NAMALWA (cell line): ENCODE measurements at places on chromosomes 1 and 21.

DNA sequence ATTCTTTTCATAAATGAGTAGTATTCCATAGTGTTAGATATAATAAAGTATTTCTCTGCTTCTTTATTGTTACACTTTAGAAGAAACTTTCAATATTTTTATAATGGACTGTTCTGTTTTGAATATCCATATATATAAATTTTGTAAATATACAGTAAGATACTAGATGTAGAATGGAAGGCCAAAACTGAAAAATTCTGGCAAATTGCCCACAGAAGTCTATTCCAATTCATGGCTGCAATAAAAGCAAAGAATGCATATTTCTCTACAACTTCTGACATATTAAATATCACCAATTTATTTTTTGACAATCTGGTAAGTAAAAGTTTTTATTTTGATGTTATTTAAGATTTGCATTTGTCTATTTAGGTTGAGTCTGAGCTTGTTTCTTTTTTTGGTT is 532.5 kb downstream of the NCAM2 start:
- DNase-seq: no peak

- DNase-seq: no peak
Observed at GRCh38 chr1:214414691-214415090, 133.7 kb downstream of the SMYD2 start.

GRCh38 chr1:23718482-23718881 is 24.8 kb upstream of the ELOA start:
- peak; percentile 48 for DNase-seq

DNA sequence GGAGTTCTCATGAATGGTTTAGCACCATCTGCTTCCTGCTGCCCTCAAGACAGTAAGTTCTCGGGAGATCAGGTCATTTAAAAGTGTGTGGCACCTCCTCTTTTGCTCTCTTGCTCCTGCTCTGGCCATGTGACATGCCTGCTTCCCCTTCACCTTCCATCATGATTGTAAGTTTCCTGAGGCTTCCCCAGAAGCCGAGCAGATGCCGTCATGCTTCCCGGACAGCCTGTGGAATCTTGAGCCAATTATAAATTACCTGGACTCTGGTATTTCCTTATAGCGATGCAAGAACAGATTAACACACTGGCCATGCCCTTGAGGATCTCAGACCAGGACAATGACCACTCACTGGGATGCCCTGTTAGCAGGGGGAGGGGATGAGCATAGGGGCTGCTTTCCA is 212.3 kb downstream of the MATN1 start:
- no peak for DNase-seq

DNA sequence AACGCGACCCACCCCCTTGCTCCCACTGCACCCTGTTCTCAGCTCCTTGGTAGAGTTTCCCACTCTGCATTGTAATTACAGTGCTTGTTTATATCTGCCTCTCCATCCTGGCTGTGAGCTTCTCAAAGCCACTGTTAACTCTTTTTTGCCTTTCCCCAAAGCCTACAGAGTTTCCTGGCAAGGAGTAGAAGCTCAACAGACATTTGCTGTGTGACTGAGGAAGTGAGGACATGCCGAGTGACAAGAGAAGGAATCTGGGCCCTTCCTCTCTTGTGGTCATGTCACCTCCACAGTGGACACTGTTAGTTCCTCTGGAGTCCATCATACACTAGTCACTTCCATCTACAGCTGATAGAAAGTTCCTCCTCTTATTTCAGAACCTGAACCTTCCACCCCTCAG is 6.1 kb upstream of the IGSF8 start:
- DNase-seq: no peak

- DNase-seq: no peak
Observed at GRCh38 chr1:17765444-17766411, 10.6 kb downstream of the ACTL8 start.

- no peak for DNase-seq
Observed at GRCh38 chr1:56566061-56566744, 13.2 kb downstream of the PLPP3 start.

- DNase-seq: no peak
Observed at GRCh38 chr1:1080951-1081310, 6.8 kb upstream of the RNF223 start.

DNA sequence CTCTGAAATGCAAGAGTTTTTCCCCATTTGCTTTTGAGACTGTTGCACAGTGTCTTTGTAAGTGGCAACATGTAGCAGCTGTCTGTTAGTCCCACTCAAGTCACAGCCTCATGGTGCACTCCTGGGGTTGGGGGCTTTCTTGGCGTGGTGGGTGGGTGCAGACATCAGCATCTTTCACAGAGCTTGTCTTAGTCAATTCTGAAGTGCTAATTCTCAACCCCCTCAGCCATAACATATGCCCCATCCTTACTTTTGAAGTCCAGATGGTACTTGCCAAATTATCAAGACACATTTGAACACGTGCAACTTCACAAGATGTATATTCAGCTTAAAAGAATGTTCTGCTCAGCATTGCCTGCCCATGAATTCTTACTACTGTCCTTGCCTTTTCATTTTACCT is 87.1 kb downstream of the VCAM1 start:
- no peak for DNase-seq

GRCh38 chr1:154295408-154296235 is 23.2 kb downstream of the HAX1 start:
- DNase-seq: peak; percentile 40

DNA sequence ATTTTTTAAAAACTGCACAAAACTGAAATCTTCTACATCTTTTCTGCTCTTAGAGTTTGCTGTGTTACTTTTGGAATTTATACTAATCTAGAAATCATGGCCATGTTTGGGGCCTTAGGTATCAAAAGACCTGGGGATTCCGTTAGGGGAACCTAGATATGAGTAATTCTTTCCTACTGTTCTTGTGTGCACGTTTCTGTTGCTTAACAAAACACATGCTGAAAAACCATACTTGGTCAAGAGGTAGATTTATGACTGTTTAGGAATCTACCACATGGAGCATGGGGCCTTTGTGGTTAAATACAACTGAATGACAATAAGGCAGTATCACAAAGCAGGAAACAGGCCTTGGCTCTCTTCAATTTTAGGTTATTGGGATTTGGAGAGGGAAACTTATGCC is 291.9 kb upstream of the USP25 start:
- DNase-seq: no peak

GRCh38 chr1:14996133-14997050 is 157.2 kb upstream of the TMEM51 start:
- no peak for DNase-seq

GRCh38 chr21:15731243-15731613 is 1.4 kb downstream of the USP25 start:
- peak; percentile 56 for DNase-seq

- peak; percentile 66 for DNase-seq
Observed at GRCh38 chr1:47262787-47263413, 30.9 kb upstream of the TAL1 start.

DNA sequence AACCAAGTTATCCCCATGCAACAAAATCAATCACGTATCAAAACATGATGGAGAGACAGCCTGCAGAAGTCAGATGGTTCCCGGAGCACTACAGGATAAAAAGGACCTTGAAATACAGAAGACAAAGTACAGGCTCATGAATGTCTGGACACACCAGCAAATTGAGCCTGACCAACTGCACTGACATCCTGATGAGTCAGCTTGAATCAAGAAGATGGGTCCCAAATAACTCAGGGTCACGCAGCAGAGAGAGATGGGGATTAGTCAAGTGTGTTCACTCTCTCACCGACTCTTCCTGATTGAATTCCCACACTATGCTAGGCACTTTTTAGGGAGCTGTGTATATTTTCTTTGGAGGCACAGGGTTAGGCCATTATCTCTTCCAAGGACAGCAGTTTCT is 71.1 kb upstream of the DIRAS3 start:
- DNase-seq: no peak

DNA sequence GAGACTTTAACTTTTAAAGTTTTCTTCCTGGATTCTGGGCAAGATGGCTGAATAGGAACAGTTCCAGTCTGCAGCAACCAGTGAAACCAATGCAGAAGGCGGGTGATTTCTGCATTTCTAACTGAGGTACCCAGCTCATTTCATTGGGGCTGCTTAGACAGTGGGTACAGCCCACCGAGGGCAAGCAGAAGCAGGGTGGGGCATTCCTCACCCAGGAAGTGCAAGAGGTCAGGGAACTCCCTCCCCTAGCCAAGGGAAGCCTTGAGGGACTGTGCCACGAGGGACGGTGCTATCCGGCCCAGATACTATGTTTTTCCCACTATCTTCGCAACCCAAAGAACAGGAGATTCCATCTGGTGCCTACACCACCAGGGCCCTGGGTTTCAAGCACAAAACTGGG is 121.0 kb downstream of the VAV3 start:
- DNase-seq: no peak

- peak; percentile 30 for DNase-seq
Observed at GRCh38 chr1:229325853-229326487, 16.9 kb downstream of the CCSAP start.

DNA sequence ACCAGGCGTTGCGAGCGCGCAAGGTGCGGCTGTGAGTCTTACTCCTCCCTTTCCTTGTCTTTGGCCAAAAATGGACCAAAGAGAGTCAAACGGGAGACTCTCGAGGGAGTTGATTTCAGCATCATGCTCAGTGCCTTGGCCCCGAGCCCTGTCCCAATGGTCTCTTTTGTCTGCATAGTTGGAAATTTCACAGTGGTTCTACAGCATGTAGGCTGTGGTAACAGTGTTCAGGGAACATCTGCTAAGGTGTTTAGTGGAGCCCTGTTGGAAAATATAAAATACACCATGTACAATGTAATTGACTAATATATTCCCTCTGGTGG is 2.7 kb downstream of the CACNA1E start:
- no peak for DNase-seq

- peak; percentile 76 for DNase-seq
Observed at GRCh38 chr21:26686278-26686677, 113.2 kb upstream of the CYYR1 start.

DNA sequence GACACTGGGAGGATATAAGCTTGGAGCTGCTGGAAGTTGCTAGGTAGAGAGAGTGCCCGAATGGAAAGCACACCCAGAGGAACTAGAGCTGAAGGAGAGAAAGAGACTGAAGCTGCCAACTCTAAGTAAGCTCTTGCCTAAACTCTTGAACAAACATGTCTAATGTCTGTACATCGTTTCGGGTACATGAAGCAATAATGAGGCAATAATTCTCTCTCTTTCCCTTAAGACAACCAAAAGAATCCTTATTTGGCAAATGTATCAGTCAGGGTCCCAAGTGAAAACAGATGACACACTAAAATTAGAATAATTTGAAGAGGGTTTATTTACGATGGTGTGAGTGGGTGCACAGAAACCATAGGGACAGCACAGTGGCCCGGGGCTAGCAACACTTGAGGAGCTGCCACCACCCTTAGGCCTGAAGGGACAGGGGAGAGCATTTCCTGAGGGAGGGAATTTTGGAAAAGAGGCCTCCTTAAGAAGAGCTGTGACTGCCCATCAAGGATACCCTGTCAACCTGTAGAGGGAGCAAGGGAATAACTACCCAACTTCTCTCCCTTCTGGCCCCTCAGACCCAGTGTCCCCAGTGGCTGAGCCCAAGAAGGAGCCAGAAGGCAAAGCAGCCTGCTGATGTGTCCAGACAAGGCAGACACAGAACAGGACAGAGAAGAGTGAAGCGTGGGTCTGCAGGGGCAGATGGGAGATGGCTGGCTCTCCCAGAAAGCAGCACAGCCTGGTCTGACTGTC is 36.1 kb upstream of the KHDRBS1 start:
- peak; percentile 47 for DNase-seq

DNA sequence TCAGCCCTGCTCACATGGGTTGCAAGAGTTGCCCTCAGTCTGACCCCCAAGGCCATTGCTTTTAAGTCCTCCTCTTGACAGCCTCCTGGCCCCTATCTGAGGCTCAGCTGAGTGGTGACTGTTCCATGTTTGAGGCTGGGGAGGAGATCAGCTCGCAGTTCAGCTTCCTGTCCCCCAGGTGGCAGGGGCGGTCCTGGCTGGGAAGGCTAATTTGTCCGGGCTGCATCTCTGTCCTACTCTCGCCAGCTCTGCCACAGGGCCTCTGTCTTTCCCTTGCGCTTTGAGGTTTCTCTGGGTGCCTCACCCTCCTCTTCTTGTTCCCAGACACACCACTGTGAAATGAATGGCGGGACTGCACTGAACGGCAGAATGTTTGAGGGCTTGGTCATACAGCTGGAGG is 157.3 kb downstream of the KCNJ6 start:
- DNase-seq: peak; percentile 47

GRCh38 chr1:108644984-108645383 is 15.9 kb downstream of the HENMT1 start:
- DNase-seq: no peak

- peak; percentile 13 for DNase-seq
Observed at GRCh38 chr21:38768471-38769063, 37.2 kb upstream of the ETS2 start.

- DNase-seq: no peak
Observed at GRCh38 chr1:31372751-31373055, 173 bp downstream of the FABP3 start.
